ENCODE measurements at places on chromosomes 5 and 9.

- DNase-seq = no peak
Observed at GRCh38 chr5:89758146-89758545, 651.4 kb downstream of the CETN3 start.

- no peak for DNase-seq
Observed at GRCh38 chr9:122144836-122145591, 14.6 kb downstream of the NDUFA8 start.

- DNase-seq = no peak
Observed at GRCh38 chr9:122005597-122005996, 87.5 kb downstream of the TTLL11 start.

DNA sequence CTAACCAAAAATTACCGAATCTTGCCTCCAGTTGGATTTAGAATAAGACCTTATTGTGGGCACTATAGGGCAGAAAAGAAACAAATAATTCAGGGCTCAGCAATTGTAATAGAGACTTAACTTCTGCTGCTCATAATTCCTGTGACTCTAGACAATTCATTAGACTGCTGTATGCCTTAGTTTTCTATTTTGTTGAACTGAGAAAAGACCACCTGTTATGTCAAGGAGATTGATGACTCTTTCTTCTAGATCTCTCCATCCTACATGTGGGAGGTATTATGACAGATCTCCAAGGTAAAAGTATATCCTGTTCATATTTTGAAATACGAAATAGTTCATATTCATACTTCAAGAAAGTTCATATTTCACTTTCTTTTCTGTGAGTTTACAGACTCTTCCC, 605.1 kb downstream of the PSAT1 start:
- no peak for DNase-seq

GRCh38 chr9:124359855-124360678, 55.2 kb downstream of the PSMB7 start:
- DNase-seq = no peak

GRCh38 chr9:129624947-129625346, 1.0 kb upstream of the NTMT1 start:
- DNase-seq = no peak

DNA sequence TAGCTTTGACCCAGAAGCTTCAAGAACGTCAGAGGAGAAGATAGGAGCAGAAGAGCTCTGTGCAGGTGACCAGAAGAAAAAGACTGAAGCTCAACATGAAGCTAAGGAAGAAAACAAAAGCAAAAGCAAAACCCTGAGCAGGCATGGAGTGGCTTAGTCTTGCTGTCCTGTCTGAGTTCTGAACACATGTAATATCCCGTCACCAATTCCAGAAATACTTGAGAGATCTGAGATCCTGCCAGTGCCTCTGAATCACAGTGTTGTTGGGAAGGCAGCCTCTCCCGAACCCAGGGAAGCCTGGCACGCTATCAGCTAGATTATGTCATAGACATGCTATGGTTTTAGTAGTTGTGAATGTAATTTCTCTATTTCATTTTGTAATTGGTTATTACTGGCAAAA, 235.7 kb downstream of the ICE1 start:
- DNase-seq = no peak

GRCh38 chr5:82656341-82656761, 378.2 kb upstream of the RPS23 start:
- DNase-seq = no peak

- no peak for DNase-seq
Observed at GRCh38 chr5:176792655-176793342, 17.6 kb upstream of the UNC5A start.

All from T-helper 17 cell (primary cell).